ENCODE measurements at places on chromosomes 3 and 15. TPM values are rescaled to one million over a fixed set of nuclear protein-coding genes. Genes with fewer than 3 reads are reported as not detected.

- no peak for DNase-seq
These were observed 18.7 kb upstream of the PTPN9 start for GRCh38 chr15:75597667-75598341.

DNA sequence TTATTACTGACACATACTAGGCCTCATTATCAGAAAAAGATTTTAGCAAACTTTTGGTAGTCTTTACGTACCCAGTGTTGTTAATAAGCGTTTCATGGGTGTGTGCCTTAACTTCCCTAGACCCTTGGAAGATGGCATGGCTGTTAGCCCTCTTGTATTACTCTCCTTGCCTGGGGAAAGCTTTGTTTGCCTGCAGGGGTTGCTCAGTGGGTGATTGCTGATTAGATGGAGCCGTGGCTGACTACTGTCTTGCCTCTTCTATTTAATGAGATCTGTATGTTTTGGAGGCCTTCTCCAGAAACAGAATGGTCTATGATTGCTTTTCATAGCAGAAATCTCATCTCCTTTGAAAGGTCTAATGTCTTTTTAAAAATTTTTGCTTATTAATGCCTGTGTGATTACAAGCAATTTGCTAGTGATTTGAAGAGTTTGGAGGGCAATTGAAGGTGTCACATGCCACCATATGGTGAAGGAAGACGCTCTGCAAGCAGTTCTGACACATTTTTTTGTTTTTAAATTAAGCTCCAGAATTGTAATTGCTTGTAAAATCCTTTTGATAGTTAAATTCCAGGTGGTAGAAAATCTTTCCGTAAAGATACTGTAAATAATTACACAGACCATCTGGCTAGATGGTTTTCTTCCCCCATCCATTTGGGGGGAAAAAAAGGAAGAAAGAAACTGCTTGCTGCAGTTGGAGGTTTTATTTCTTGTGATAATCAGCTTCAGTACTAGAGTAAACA, 11.4 kb upstream of the C3orf20 start:
- no peak for DNase-seq

DNA sequence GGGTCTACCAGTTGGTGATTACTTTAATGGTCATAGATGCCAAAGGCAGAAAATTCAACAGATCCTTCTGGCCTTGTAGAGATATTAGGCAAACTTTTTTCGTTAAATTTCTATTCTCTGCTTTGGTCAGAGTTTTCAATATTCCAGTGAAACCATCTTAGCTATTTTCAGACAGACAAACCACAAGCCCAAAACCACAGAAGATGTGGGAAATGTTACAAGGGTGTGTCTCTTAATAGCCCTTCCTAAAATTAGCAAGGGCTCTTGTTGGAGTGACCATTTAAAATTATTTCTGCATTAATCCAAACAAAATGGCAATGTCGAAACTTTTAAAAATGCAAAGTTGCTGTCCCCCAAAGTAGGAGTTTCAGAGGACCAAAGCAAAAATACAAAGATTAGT, 102.8 kb downstream of the ARRDC4 start:
- no peak for DNase-seq

GRCh38 chr3:11929531-11929930, 74.7 kb upstream of the SYN2 start:
- DNase-seq, result no peak

GRCh38 chr3:139222100-139222657, 121.6 kb upstream of the MRPS22 start:
- DNase-seq, result no peak

DNA sequence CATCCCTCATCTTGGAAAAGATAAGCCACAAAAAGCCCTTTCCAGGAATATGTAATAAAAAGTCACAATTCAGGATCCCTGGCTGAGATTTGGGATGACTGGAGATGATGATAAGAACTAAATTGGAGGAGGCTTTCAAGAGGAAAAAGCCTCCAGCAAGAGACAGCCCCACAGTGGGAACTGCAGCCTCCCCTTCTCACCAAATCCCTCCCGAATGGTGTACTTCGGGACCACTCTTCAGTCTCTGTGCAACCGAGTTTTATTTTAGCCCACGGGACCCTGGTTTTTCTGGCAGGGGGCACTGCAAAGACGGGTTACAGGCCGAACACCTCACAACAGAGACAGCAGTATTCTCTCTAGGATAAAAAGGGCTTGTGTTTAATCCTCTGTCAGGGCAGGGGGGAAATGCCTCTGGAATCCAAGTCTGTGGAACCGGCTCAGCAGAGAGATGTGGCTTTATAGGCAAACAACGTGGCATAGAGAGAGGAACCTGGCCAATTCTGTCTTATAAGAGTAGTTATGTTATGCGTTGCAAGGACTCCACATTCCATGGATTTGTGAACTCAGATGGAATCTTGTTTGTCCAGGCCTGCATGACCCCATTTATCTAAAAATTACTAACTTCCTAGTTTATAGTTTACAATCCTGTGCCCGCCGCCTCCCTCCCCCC, 1.2 kb upstream of the LMCD1 start:
- no peak for DNase-seq

GRCh38 chr15:62242999-62243398, 77.9 kb upstream of the C2CD4B start:
- DNase-seq, result no peak

- no peak for DNase-seq
These were observed 46.1 kb downstream of the AMOTL2 start for GRCh38 chr3:134328147-134328591.

GRCh38 chr3:106440672-106441071, 571.9 kb upstream of the CBLB start:
- no peak for DNase-seq

- no peak for DNase-seq
These were observed at the start of gene FSD2 for GRCh38 chr15:82805994-82806406. Gene FSD2 (minus strand): TSS chr15:82806069. CDS start chr15:82787390, 18,679 bp downstream.

DNA sequence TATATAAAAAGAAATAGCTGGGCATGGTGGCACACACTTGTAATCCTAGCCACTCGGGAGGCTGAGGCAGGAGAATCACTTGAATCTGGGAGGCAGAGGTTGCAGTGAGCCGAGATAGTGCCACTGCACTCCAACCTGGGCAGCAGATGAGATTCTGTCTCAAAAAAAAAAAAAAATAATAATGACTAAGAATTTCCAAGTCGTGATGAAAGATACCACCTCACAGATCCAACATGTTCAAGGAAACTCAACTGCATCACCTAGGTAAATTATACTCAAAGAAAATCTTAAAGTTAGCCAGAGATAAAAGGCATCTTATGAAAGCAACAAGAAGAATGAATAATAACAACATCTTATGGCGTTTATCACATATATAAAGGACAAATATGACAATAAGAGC, 50.1 kb downstream of the DOCK3 start:
- DNase-seq, result no peak

DNA sequence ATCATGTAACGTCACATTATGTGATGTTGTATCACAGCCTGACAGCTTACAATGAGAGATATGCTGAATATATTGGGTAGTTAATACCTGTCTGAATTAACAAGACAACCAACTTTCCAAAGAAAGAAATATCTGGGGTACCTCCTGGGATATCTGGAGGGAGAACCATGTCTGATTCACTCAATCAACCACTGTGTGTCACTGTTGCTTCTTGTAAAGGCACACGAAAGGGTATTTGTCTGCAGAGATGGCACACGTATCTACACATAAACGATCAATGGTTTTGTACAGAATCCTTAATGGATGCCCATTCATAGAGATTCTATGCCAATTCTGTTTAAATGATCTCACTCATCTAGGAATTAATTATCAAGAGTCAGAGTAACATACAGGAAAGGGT, 252.1 kb upstream of the TMCO5A start:
- DNase-seq, result no peak

The GRK7 gene
- 0.11 TPM for total RNA-seq

The FMN1 gene
- 10.9 TPM for total RNA-seq

The MST1R gene
- total RNA-seq, result 6.6 TPM

The HTR3E gene
- total RNA-seq, result not detected

Measured in esophagus muscularis mucosa (tissue), 4 donors.